ENCODE measurements at places on chromosomes 12 and 14. TPM values are rescaled to one million over a fixed set of nuclear protein-coding genes. Genes with fewer than 3 reads are reported as not detected.

DNA sequence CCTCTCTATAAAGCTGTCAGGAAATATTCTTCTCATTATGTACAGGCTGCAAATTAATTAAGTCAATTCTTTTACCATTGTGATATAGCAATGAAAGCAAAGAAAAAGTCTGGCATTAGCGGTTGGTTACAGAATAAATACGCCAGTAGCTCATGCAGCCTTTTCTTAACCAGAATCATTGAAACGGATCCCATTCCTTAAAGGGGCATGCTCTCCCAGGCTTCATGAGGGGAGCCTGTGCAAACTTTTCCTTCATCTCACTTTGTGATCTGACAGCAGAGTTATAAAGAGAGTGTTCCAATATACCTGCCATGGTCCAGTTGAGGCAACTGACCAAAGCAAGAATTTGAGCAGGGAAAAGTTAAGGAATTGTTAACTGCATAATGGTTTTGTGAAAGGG is 337.7 kb downstream of the EMP1 start:
- H3K27ac ChIP-seq: no peak overlapping the region
- DNase-seq: no peak
- H3K36me3 ChIP-seq: no peaks in the 10 kb centered on the region
- no peak overlapping the region for H3K4me3 ChIP-seq
- no peaks in the 10 kb centered on the region for H3K27me3 ChIP-seq

DNA sequence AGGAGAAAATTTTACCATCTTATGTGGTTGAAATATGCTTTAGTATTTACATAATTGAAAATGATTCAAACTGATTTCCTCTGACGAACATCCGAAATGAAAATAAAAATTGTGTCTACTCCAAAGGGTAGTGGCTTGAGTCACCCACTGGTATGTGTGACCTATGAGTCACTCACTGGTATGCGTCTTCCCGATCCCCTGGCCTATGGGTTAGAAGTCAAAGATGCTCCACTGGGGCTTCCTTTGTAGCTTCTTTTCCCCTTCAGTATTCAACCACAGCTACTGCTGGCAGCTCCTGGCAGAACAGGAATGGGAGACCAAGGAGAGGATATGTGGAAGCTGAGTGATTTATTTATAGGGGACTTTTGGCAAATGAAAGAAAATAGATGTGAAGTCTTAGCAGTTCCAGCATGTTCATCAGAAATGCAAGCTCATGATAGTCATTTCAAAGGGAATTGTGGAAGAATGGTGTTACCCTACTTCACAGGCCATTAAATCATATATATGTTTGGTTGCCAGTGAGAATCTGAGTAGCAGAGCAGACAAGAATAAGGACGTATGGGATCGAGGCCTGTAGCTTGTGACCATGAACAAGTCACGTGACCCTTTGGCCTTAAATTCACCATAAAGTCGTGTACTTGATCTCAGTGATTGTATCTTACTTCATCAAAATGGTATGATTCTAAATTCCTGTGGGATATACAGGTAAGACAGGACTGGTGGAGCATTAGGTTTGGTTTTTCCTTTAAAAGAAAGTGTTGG is 108.3 kb downstream of the CRADD start:
- H3K4me1 ChIP-seq: no peaks in the 10 kb centered on the region
- H3K27me3 ChIP-seq: no peaks in the 10 kb centered on the region
- H3K27ac ChIP-seq: peak overlapping the region; percentile 54

DNA sequence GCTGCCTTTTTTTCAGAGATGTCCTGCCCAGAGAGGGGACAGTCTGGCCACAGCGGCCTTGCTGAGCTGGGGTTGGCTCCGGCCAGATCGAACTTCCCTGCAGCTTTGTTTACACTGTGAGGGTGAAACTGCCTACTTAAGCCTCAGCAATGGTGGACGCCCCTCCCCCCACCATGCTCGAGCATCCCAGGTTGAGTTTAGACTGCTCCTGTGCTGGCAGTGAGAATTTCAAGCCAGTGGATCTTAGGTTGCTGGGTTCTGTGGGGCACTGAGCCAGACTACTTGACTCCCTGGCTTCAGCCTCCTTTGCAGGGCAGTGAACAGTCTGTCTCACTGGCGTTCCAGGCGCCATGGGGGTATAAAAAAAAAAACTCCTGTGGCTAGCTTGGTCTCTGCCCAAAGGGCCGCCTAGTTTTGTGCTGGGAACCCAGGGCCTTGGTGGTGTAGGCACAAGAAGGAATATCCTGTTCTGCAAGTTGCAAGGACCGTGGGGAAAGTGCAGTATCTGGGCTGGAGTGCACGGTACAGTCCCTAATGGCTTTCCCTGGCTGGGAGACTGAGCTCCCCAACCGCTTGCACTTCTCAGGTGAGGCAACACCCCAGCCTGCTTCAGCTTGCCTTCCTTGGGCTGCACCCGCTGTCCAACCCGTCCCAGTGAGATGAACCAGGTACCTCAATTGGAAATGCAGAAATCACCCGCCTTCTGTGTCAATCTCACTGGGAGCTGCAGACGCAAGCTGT is 79.1 kb downstream of the LRIG3 start:
- no peak overlapping the region for H3K4me3 ChIP-seq
- H3K27ac ChIP-seq: no peak overlapping the region
- H3K36me3 ChIP-seq: no peaks in the 10 kb centered on the region
- H3K27me3 ChIP-seq: no peaks in the 10 kb centered on the region
- DNase-seq: no peak

- no peak overlapping the region for H3K4me3 ChIP-seq
- H3K27me3 ChIP-seq: no peaks in the 10 kb centered on the region
- H3K27ac ChIP-seq: no peak overlapping the region
- H3K36me3 ChIP-seq: no peaks in the 10 kb centered on the region
These were observed 24.1 kb upstream of the ARID2 start for GRCh38 chr12:45705404-45705803.

DNA sequence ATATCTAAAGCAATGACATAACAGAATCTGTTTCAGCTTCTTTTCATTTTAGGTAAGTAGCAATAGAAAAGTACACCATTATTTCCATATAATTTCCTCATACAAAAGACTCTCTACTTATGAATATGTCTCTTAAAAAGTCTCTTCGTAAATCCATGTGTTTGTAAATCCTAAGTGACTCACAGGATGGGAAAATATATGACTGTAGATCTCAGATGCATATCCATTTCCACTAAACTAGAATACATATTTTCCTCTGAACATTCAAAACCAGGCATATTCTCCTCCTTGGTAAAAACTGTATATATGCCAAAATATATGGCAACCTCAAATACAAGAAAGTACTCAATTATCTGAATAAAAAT is 93.6 kb downstream of the TXNDC16 start:
- no peaks in the 10 kb centered on the region for H3K36me3 ChIP-seq
- DNase-seq: no peak
- H3K27ac ChIP-seq: no peak overlapping the region

JDP2 gene
- 37.1 TPM for total RNA-seq

- no peak for DNase-seq
- H3K4me1 ChIP-seq: no peaks in the 10 kb centered on the region
- H3K36me3 ChIP-seq: no peaks in the 10 kb centered on the region
- H3K4me3 ChIP-seq: no peak overlapping the region
These were observed 787.7 kb upstream of the TMEM132C start for GRCh38 chr12:127479256-127479655.

DNA sequence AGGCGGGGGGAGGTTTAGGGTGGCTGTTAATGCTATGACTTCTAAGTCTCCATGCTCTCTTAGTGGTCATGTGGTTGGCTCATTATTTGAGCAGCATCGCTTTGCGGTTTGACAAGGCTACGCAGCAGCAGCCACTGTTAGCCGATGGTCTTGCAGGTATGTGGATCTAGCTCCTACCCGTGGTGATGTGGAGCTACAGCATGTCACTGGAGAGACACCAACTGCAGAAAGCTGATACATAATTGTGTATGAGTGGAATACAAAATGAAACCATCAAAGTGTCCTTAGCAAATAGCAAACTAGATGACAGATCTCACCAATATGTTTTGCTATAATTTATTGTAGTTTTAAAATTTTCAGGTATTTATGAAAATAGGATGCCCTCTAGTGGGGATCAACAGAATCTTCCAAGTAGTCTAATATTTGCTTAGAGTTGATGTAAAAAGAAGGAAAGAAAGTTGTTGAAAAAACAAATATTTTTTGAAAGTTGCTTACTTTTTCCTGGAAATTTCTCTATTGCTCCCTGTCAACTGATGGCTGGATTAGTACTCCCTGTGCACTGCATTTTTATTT is 94.9 kb downstream of the NAV3 start:
- H3K27me3 ChIP-seq: no peaks in the 10 kb centered on the region
- H3K4me1 ChIP-seq: no peaks in the 10 kb centered on the region
- no peak overlapping the region for H3K4me3 ChIP-seq
- H3K36me3 ChIP-seq: no peaks in the 10 kb centered on the region

DNA sequence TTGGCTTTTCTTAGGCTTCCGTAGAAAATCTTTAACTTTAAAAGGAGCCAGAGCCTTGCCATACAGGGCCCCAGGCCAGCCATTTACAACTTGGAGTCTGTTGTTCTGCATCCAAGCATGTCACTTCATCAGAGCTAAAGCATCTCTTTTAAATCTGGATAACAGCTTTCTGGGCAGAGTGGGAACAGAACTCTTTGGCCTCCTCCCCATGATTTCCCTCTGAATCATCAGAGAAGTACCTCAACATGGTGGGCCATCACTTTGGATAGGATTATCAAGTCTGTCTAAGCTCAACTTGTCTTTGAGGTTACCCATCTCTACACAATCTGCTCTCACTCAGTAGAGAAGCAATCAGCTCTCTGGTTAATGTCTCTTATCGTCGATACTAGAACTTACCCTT is 170.9 kb downstream of the SLC6A15 start:
- H3K27me3 ChIP-seq: no peaks in the 10 kb centered on the region
- H3K4me1 ChIP-seq: no peaks in the 10 kb centered on the region
- DNase-seq: no peak
- no peaks in the 10 kb centered on the region for H3K36me3 ChIP-seq
- no peak overlapping the region for H3K4me3 ChIP-seq

CCDC197 gene
- not detected for total RNA-seq

Data from colonic mucosa (tissue), 4 donors.